ENCODE measurements at places on chromosomes 5 and 9. TPM values are rescaled to one million over a fixed set of nuclear protein-coding genes. Genes with fewer than 3 reads are reported as not detected.
A peak's percentile ranks its signal among the peaks of the same experiment; 100 is the strongest.

DNA sequence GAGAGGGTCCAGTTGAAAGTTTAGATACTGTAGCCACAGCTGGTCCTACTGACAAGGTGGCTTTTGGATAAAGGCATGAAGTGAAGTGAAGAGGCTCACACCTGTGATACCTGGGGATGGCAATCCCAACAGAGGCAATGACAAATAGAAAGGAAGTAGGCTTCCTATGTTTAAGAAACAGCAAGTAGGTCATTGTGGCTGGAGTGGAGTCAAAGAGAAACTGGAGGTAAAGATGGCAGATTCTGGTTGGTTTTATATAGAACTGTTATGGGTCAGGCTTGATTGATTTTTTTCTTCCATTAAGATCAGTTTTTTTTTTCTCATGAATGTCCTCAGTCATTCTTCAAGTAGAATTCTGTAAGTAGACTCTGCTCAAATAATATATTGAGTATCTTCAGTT is 79.5 kb downstream of the ANXA1 start:
- no peak for DNase-seq

Gene LCNL1
- 3.5 TPM for total RNA-seq

DNA sequence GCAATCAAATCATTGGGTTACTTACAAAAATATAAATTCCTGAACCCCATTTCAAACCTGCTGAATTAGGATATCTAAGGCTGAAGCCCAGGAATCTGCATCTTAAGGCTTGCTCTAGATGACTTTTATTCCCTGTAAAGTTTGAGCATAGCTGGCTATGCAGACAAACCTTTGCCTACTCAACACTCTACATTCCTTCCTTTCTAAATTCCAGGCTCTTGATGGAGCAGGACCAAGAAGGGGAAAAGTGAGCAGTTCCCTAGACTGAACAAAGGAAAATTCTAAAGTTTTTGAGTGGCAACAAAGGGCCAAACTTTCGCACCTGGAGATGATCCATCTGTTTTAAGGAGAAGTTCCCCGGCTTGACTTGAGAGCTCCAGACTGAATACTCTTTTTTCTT is 9.8 kb upstream of the ADRA1B start:
- no peak for DNase-seq

- no peak for DNase-seq
Measured at GRCh38 chr5:3899093-3899492, 303.5 kb downstream of the IRX1 start.

- DNase-seq: peak; percentile 28
Measured at GRCh38 chr5:151492729-151493128, 45.3 kb downstream of the SLC36A1 start.

Gene GBA2
- total RNA-seq: 29.0 TPM

GRCh38 chr5:157986431-157986990 is 127.6 kb upstream of the CLINT1 start:
- no peak for DNase-seq

GRCh38 chr9:119420231-119420630 is 51.0 kb upstream of the BRINP1 start:
- no peak for DNase-seq

GRCh38 chr5:1041225-1042143 is 32.9 kb downstream of the NKD2 start:
- DNase-seq: no peak

All from fibroblast of villous mesenchyme (primary cell).